ENCODE measurements at places on chromosomes 5 and 9. TPM values are rescaled to one million over a fixed set of nuclear protein-coding genes. Genes with fewer than 3 reads are reported as not detected.

GRCh38 chr9:101727612-101728524 lies 10.6 kb downstream of the GRIN3A start:
- DNase-seq: peak; percentile 66

DNA sequence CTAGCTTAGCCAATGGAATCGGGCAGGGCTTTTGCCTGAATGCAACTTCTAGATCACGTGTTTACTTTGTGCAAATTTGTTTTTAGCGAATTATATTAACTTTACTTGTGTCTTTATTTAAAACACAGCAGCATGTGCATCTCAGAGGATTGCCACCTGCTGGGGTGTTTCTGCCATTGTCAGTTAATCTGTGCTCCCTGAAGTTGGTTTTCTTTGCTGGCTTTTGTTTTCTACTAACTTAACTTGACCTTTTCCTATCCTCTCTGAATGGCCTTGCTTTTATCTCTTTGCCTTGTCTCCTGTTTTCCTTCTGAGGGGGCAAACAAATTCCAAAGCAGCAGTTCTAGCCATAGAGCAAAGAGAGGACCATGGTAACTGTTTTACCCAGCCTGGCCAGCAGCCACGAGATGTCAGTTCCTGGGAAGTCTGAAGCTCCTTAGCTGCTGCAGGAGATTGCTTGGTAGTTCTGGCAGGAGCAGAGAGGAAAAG lies 67.6 kb downstream of the ARHGEF28 start:
- DNase-seq: peak; percentile 25

DNA sequence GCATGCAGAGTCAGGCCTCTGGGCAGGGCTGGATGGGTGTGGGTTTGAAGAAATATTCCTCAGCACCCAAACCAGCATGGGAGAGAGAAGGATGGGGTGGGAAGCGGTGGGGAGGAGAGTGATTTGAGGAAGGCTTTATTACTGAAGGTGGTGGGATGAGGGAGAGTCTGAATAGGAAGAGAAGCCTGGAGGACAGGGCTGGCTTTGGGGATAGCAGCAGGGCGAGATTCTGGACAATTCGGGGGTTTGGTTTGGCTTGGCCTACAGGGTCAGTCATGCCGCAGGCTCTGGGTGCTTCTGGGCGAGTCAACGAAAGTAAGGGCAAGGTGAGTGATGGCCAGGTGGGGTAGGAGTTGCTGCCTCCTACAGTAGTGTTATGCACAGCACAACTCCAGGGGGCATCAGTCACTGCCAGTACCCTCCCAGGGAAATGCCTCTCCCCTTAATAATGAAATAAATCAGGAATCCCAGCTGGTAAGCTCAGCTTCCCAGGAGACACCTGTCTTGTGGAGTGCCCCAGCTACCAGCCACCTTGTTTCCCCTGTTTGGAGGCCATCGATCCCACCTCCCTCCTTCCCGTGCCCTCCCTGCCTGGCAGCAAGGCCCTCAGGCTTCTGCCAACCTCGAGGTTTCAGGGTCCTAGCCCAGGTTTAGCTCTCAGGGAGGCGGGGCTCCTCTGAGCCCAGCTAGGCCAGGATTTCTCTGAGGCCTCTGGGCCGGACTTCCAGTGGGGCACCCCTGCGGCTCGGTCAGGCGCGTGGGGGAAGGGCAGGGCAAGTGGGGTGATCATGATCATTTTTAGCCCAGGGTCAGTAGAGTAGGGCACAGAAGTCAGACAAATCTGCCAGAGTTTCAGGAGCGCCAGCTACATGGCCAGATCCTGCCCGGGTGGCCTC lies 741 bp upstream of the NKX2-5 start:
- DNase-seq: peak; percentile 68

DNA sequence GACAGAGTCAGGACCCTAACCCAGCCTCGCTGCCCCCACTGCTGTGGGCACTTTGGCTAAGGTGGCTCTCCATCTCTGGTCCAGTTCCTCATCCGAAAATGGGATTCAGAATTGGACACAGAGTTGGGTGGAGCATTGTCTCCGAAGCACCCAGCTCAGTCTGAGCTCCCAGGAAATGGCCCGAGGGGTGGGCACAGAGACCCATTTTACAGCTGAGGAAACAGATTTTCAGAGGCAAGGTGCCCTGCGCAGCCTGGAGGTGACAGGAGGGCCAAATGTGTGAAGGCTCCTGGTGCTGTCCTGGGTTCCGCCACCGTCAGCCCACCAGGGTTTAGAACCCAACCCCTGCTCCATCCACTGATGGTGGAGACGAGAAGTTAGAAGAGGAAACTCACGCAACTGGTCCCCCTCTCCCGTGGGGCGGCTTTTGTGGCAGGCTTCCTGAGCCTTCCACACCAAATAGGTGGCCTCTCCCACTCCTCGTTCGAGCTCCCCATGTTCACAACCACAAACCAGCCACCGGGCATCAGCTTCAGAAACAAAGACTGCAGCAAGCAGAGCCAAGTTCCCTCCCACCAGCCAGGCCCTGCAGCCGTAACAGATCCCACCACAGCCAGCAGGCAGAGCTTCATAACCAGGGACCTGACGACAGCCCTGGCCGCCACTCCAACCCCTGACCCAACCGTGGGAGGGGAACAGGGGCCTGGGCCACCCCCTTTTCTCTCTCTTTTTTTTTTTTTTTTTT lies 90.9 kb upstream of the LMX1B start:
- DNase-seq: no peak

The ZNF483 gene
- 62.9 TPM for total RNA-seq

The CER1 gene
- total RNA-seq: 1,033 TPM

The CENPK gene
- 42.4 TPM for total RNA-seq

- DNase-seq: peak; percentile 58
These were observed 34.3 kb upstream of the RPS23 start for GRCh38 chr5:82312373-82312856.

DNA sequence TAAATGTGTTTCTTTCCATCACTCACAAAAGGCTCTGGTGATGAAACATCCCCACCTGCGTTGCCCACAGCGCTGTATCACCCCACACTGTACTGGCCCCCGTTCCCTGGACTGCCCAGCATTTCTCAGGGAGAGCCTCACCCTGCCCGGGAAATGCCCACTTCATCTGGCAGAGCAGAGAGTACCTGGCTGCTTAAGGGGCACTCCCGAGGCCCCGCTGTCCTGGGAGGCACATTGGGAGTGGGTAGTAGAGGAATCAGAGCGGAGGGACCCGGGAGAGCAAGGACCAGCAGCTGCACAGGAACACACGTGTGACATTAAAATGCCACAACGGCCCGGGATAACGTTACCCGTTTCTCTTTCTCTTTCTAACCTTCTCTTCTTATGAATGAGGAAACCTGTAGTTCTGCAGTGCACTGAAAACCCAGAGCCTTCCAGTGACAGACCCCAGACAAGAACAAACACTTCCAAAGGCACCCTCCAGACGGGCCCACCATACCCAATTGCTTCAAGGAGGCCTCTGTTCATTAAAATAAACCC lies 110.0 kb downstream of the ROR2 start:
- DNase-seq: peak; percentile 23

The EGFLAM gene
- total RNA-seq: 1.7 TPM

The NME5 gene
- 0.44 TPM for total RNA-seq

The RASGEF1C gene
- total RNA-seq: 1.4 TPM

The KCNN2 gene
- total RNA-seq: 8.2 TPM

GRCh38 chr5:61330845-61331406 lies 1.1 kb upstream of the ZSWIM6 start:
- peak; percentile 77 for DNase-seq

The SLC36A3 gene
- not detected for total RNA-seq

GRCh38 chr5:178056935-178057334 lies 56.4 kb upstream of the N4BP3 start:
- no peak for DNase-seq

- DNase-seq: peak; percentile 92
These were observed 98.3 kb downstream of the PPARGC1B start for GRCh38 chr5:149828161-149829011.

GRCh38 chr5:10319202-10319851 lies 11.6 kb upstream of the CMBL start:
- no peak for DNase-seq

- peak; percentile 10 for DNase-seq
These were observed 213.3 kb upstream of the FBXL7 start for GRCh38 chr5:15286650-15287049.

GRCh38 chr5:138936968-138937345 lies 61.8 kb upstream of the LRRTM2 start:
- no peak for DNase-seq

DNA sequence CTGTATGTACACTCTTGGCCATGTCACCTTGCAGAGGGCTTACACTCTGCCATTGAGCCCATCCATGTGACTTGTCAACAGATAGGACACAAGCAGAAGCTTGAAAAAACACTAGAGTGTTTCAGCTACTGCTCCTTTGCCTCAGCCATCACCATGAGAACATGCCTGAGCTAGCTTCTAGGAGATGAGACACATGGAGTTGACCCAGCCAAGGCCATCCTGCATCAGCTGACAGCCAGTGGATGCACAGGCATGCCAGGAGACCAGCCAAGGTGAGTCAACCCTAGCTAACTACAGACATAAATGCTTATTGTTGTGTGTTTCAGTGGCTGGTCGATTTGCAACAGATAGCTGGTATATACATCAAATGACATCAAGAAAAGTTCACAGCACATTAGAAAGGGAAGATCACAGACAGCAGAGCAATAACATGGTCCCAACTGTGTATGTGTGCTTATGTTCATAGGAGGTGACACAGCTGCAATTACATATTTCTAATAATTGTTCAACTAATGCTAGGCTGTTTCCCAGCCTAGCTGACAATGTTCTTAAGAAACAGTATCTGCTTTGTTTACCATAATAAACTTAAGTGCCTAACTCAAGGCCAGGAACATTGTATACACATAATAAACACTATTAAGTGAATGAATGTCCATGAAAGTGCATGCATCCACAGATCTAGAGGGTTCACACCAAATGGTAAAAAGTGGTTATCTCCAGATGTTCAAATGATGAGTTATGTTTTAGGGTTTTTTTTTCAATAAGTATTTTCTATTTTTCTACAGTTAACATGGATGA lies 105.7 kb downstream of the SPOCK1 start:
- no peak for DNase-seq

The TMEFF1 gene
- total RNA-seq: 36.9 TPM

DNA sequence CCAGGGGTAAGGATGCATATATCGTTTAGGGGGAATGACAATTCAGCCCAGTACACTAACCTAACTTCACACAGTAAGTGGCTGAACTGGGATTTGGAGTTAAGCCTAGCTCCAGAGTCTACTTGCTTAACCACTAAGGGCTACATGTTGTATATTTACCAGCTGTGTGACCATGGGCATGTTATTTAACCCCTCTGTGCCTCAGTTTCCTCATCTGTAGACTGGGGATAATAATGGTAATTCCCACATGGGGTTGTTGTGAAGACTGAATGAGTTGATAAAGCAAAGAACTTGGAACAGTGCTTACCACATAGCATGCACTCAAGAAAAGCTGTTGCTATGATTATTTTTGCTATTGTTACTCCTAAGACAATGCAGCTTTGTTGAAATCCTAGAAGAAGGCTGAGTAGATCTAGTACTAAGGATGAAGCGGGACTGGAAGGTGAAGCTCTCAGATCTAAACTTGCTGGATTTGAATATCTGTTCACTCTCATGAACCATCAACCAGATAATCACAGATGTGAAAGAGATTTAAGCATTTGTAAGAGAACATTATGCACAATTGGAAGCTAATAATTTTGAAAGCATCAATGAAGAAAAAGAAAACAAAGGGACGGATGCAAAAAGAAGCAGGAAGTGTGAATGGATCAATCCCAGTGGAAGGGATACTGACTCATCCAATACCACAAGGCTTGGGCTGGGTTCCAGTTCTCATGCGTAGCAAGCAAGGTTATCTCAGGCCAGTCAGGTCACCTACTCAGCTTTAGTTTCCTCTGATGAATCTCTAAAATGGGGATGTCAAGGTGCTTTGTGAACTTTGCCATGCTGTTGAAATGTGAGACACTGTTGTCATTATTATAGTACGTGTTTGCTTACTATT lies 78.5 kb upstream of the TBC1D2 start:
- DNase-seq: no peak

The TMC1 gene
- total RNA-seq: not detected

GRCh38 chr5:177307544-177308363 lies 3.9 kb downstream of the MXD3 start:
- no peak for DNase-seq

The SMU1 gene
- total RNA-seq: 30.4 TPM

The QRFP gene
- total RNA-seq: not detected

- no peak for DNase-seq
These were observed 318.0 kb downstream of the ADAMTS6 start for GRCh38 chr5:65163698-65164097.

GRCh38 chr9:135864447-135865049 lies 42.8 kb downstream of the CAMSAP1 start:
- DNase-seq: peak; percentile 86

DNA sequence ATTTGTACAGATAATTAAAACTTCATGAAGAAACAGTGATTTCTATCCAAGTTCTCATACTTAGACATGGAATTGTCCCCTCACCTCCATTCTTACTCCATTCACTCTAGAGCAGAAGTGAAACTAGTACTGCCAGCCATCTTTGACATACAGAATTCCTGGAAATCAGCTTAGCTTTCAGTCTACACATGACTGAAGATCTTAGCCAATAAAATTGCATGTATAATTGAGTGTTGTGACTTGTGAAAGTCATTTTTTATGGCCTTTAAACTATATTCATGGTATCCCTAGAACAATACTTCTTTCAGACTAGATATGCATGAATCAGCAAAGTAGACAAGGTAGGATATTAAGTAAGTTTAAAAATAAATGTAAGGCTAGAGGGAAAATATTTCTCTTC lies 705.2 kb upstream of the ZNF608 start:
- DNase-seq: no peak

GRCh38 chr5:69364850-69365249 lies 4.5 kb downstream of the AK6 start:
- no peak for DNase-seq

The GPR151 gene
- 0.07 TPM for total RNA-seq

- no peak for DNase-seq
These were observed 9.3 kb upstream of the FRRS1L start for GRCh38 chr9:109176386-109176785.

DNA sequence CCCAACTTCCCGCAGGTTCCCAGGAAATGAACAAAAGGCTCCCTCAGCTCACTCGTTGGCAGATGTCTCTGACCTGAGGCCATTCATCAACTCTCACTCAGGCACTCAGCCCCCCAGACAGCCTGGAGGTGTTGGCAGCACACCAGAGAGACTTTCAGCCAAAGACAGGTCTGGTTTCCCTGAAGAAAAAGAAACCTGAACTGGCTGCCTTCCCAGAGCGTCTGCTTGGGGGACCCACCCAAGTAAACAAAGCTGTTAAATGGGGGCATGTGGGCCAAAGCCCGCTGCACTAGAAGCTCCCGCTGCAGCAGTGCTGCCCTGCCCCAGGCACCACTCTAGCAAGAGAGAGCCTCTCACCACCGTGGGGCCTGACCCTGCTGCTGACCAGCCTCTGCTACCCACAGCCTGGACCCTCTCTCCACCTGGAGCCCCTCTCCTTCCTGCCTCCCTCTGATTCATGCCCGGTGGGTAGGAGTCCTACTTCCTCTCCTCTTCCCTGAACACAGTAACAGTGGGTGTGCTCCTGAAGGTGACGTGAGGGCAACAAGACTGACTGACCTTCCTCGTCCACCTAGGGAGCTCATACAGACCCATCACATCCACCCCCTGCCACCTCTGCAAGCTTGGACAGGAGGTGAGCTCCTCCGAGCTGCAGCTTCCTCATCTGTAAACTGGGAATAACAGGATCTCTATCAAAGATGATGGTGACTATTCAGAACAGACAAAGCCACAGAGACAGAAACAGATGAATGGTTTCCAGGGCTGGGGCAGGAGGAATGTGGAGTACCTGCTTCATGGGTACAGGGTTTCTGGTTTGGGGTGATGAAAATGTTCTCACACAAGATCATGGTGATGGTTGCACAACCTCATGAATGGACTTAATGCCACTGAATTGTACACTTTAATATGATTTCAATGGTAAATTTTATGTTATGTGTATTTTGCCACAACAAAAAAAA lies 31.0 kb upstream of the GABRP start:
- DNase-seq: no peak
